ENCODE measurements at places on chromosomes 3 and 15.
A peak's percentile ranks its signal among the peaks of the same experiment; 100 is the strongest.

DNA sequence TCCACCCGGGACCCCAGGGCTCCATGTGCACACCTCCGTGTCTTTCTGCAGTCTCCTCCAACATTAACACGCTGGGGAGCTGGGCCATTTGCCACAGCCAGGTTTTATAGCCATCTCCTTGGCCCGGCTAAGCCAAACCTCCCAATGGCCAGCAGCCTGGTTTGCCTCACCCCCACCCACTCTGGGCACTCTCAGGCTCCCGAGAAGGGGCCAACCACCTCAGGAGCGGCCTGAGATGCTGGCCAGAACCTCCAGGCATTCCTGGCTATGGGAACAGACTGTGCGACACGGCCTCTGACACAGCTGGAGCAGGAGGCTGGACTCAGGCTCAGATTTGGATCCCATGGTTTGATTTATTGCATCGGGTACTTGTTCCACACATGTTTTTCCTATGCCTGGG is 289.7 kb downstream of the RPLP1 start:
- no peak for DNase-seq

GRCh38 chr3:156317462-156318074 is 197.2 kb downstream of the KCNAB1 start:
- no peak for DNase-seq

- peak; percentile 91 for DNase-seq
Measured at GRCh38 chr15:73950831-73951561, 24.7 kb downstream of the LOXL1 start.

DNA sequence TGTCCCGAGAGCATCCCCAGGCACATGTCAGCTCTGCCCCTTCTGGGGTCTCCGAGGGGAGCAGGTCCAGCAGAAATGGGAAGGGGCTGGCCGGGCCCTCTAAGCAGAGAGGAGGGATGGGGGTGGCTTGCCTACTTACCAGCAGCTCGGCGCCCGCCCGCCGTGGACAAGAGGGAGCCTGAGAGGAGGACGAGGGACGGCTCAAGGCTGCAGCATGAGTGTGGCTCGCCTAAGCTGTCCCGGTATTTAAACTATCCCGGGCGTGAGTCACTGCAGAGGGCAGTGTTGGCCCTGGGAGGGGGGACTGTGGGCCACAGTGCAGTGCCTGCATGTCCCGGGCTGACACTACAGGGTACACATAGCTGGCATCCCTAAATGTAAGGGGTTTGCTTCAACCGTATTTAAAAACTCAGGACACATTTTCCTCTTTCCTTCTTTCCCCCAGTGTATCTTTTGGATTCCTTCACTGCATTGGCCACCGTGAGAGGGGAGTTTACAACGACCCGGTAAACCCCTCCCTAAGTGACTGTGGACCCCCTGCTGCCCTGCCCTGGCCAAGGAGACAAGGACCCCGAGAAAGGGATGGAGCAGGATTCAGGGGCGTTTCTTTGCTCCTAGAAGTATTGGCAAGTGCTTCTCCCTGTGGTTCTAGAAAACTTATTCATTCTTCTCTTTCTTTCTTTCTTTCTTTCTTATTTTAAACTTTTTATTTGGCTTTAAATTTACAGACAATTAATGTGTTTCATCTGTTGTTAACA is at the start of gene LRRC15:
TSS of gene LRRC15 (minus strand) at position 222 of the 758 bp plus-strand sequence. CDS start 8,700 bp downstream, outside the sequence.
- no peak for DNase-seq

- peak; percentile 65 for DNase-seq
Measured at GRCh38 chr3:13575459-13576061, 26.6 kb downstream of the FBLN2 start.

- no peak for DNase-seq
Measured at GRCh38 chr15:101135532-101136166, 116.2 kb downstream of the CHSY1 start.

DNA sequence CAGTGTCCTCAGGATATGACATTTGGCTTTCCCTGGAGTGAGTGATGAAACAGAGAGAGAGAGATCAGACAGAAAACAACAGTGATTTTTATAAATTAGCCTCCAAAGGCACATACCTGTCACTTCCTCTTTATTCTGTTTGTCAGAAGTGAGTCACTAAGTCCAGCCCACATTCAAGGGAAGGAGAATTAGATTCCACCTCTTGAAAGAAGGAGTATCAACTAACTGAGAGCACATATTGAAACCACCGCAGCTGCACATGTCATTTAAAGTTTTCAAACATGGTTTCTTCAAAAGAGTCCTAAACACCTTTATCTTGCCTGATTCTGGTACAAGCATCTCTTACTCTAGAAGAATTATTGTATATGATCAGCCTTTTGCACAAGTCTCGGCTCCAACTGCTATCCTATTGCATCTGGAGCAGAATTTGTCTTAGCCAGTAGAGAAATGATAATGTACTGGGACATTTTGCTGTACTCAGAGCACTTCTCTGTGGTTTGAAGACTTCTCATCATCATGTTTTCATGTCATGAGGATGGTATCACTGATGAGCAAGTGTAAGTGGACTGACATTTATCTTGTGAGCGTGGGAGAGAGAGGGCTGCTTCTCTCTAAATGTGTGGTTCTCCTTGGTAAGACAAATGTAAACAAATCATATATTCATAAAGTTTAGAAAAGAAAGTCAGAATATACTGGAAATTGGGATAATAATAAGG is 338.9 kb upstream of the CFAP20DC start:
- DNase-seq, result no peak

- no peak for DNase-seq
Measured at GRCh38 chr3:143098032-143098764, 21.4 kb upstream of the CHST2 start.

DNA sequence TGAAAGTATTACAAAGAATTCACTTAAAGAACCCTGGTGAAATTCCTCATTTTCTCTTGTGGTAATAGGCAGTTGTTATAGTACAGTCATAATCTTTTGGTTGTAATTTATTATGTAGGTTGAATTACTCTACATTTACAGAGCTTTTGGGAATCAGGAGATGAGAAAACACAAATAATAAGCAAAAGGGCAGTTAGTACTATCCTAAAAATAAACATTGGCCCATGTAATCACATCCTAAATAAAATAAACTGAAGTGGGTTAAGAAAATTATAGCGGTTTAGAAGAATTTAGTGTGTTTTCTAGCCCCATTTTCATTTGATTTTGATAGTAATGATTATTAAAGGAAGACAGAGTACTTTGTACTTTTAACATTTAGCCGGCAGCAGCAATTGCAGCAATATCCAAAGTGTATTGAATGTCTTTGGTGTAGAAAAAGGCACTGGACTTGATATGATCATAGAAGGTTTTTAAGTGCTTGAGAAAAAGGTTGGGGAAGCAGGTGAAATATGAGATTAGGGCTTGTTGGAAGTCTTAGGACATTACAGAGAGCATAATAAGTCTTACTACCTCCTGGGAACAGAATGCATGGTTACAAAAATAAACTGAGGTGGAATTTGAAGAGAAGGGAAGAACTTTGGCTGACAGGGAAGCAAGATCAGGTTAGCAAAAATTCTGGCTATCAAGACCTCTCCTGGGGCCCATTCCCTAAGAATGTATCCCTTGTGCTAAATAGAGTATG is 79.9 kb downstream of the MBNL1 start:
- DNase-seq, result no peak

- DNase-seq, result no peak
Measured at GRCh38 chr3:55984626-55985025, 483.6 kb downstream of the ERC2 start.

GRCh38 chr3:193190146-193190786 is 50.8 kb upstream of the PLAAT1 start:
- DNase-seq, result no peak

DNA sequence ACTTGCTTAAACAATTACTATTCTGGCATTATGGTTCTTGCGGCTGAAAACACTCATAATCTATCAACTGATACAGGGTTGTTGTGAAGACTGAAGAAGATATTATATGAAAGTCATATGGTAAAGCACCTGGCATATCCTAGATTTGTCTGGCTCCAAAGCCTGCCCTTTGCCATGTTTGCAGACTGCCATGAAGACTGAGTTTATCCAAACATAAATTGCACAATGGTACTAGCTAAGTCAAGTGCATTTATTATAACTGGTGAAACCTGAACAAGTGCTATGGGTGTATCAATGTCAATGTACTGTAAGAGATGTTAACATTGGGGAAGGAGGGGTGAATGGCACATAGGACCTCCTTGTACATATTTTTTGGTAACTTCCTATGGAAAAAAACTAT is 87.4 kb upstream of the MEX3B start:
- no peak for DNase-seq

DNA sequence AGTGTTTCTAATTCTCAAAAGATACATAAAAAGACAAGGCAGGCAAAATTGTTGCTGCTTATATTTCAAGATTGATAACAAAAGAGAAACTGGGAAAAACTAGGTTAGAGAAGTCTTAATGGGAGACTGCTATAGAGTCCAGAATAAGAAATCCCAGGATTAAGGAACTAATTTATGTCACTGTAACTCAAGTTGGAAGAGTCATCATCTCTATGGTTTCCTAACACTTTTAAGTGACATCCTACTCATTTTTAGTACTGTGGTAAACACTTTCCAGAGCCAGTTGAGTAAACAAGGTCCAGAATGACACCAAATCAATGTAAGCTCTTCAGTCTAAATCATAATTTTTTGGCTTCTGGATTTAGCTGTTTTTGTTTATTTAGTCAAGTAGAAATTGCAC is 8.0 kb downstream of the CLDN16 start:
- no peak for DNase-seq

- no peak for DNase-seq
Measured at GRCh38 chr3:183182732-183183610, 20.4 kb upstream of the LAMP3 start.

- no peak for DNase-seq
Measured at GRCh38 chr15:24745290-24745689, 69.7 kb downstream of the NPAP1 start.

All from right forelimb (tissue), 1 donor.